Right ventricle myocardium superior (tissue), 1 donor: ENCODE measurements at places on chromosomes 7 and 10. TPM values are rescaled to one million over a fixed set of nuclear protein-coding genes. Genes with fewer than 3 reads are reported as not detected.

TRPV5 gene
- total RNA-seq = not detected

ARHGEF35 gene
- 0.67 TPM for total RNA-seq

AEBP1 gene
- total RNA-seq = 12.4 TPM

GNG11 gene
- 18.4 TPM for total RNA-seq

PNLIPRP1 gene
- not detected for total RNA-seq

CDK14 gene
- total RNA-seq = 24.2 TPM

SLC16A9 gene
- 0.48 TPM for total RNA-seq

VGF gene
- total RNA-seq = not detected

ASZ1 gene
- not detected for total RNA-seq

INA gene
- total RNA-seq = not detected

AKR1D1 gene
- total RNA-seq = not detected

PDE1C gene
- total RNA-seq = 181 TPM

LRRC18 gene
- not detected for total RNA-seq

BNIP3 gene
- total RNA-seq = 158 TPM

FRMD4A gene
- total RNA-seq = 33.2 TPM

CYP3A7 gene
- total RNA-seq = not detected

ELN gene
- 33.2 TPM for total RNA-seq

CALCR gene
- 0.05 TPM for total RNA-seq

CCDC126 gene
- total RNA-seq = 10.8 TPM

GPER1 gene
- 2.5 TPM for total RNA-seq

CLRN3 gene
- not detected for total RNA-seq

AQP1 gene
- total RNA-seq = 236 TPM

GPR15LG gene
- not detected for total RNA-seq

NRCAM gene
- total RNA-seq = 0.27 TPM

OR2A12 gene
- total RNA-seq = not detected

PDIA4 gene
- 32.2 TPM for total RNA-seq

ADRB1 gene
- total RNA-seq = 63.0 TPM

DNAJB6 gene
- 191 TPM for total RNA-seq

SPDYE11 gene
- total RNA-seq = not detected

SEPTIN7 gene
- total RNA-seq = 167 TPM

TACC2 gene
- total RNA-seq = 349 TPM

TACR2 gene
- total RNA-seq = 0.24 TPM

CDHR1 gene
- 0.32 TPM for total RNA-seq

THSD7A gene
- 0.70 TPM for total RNA-seq

IGFBP3 gene
- 52.3 TPM for total RNA-seq
